ENCODE measurements at places on chromosomes 3 and 15. TPM values are rescaled to one million over a fixed set of nuclear protein-coding genes. Genes with fewer than 3 reads are reported as not detected.

Gene FMN1
- total RNA-seq, result 0.07 TPM

Gene GRK7
- total RNA-seq, result 0.07 TPM

Gene CELSR3
- total RNA-seq, result 17.8 TPM

Gene KY
- not detected for total RNA-seq

Gene EXD1
- total RNA-seq, result not detected

Gene LRRIQ4
- not detected for total RNA-seq

Gene TEX9
- 0.79 TPM for total RNA-seq

Gene DNAH12
- not detected for total RNA-seq

Gene EBLN2
- 5.0 TPM for total RNA-seq

Gene TOP2B
- total RNA-seq, result 165 TPM

DNA sequence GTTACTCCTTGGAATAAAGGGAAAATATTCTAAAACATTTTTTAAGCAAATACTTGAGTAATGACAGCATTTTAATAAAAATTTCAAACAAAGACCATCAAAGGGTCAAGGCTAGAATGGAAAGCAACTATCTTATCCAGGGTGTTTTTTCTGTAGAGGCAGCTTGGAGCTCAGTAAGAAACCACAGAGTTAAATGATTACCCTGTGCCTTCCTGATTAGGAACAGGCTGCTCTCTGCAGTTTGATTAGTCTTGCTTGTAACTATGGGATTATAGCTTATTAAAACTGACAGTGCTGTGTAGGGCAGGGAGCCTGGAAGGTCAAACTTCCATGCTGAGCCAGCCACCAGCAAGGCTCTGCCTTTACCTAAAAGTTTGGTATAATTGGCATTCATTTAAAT lies 33.1 kb downstream of the QTRT2 start:
- H3K27ac ChIP-seq, result no peak overlapping the region
- H3K36me3 ChIP-seq, result peaks cover 32% of the 10 kb centered on the region
- no peak for DNase-seq

GRCh38 chr3:85303156-85303555 lies 344.4 kb downstream of the CADM2 start:
- no peaks in the 10 kb centered on the region for H3K36me3 ChIP-seq
- no peaks in the 10 kb centered on the region for H3K27me3 ChIP-seq
- H3K27ac ChIP-seq, result no peak overlapping the region
- no peak for DNase-seq
- H3K4me1 ChIP-seq, result no peaks in the 10 kb centered on the region

GRCh38 chr15:101526890-101527289 lies 37.4 kb upstream of the PCSK6 start:
- no peaks in the 10 kb centered on the region for H3K4me1 ChIP-seq
- no peaks in the 10 kb centered on the region for H3K36me3 ChIP-seq
- H3K4me3 ChIP-seq, result no peak overlapping the region
- H3K27me3 ChIP-seq, result peaks cover 3% of the 10 kb centered on the region
- DNase-seq, result no peak

- H3K27ac ChIP-seq, result no peak overlapping the region
- H3K4me1 ChIP-seq, result no peaks in the 10 kb centered on the region
- DNase-seq, result no peak
Observed at GRCh38 chr15:83290236-83290635, 5.8 kb upstream of the BNC1 start.

DNA sequence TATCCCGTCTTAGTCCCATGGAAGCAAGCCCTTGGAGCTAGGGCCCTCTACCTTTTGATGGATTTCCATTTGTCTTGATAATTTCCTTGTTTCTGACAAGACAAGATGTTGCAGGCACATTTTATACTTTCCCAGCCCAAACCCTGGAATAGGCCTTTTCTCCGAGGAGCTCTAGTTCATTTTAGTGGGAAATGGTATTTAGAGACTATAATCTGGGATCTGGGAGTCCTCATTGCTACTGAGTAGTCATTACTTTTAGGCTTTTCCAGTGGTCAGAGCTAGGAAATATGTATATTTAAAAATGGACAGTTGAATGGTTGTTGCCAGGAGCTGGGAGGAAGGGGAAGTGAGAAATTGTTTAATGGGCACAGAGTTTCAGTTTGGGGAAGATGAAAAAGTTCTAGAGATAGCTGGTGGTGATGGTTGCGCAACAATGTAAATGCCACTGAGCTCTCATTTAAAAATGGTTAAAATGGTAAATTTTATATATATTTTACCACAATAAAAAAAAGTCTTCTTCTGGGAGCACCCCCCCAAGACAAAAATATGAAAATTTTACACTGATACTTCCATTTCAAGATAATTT lies 31.6 kb downstream of the MLH1 start:
- no peak overlapping the region for H3K4me3 ChIP-seq
- no peaks in the 10 kb centered on the region for H3K27me3 ChIP-seq
- no peak overlapping the region for H3K27ac ChIP-seq
- no peak for DNase-seq
- H3K4me1 ChIP-seq, result peaks cover 7% of the 10 kb centered on the region

GRCh38 chr3:148903022-148903442 lies 37.9 kb downstream of the CPA3 start:
- H3K27me3 ChIP-seq, result peaks cover 15% of the 10 kb centered on the region
- H3K4me3 ChIP-seq, result no peak overlapping the region
- H3K4me1 ChIP-seq, result no peaks in the 10 kb centered on the region
- no peak for DNase-seq
- H3K36me3 ChIP-seq, result no peaks in the 10 kb centered on the region
- H3K27ac ChIP-seq, result no peak overlapping the region

DNA sequence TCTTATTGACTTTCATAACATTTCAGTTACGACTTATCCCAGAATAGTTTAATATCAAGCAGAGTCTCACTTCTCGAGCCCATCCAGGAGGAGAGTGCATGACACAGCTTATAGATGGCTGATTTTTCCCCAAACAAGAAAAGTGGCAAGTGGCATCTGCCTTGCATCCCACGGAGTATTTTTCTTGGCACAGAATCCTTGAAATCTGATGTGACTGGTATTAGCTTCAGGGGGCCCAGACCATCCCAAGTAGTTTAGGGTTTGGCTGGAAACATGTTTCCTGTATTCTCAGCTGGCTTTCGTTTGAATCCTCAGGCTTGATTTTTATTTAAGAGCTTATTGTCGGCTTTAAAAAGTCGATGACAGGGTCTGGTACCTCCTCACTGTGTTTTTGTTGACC lies 20.7 kb upstream of the FBXL22 start:
- no peaks in the 10 kb centered on the region for H3K27me3 ChIP-seq
- peaks cover 31% of the 10 kb centered on the region for H3K36me3 ChIP-seq
- peaks cover 6% of the 10 kb centered on the region for H3K4me1 ChIP-seq
- no peak for DNase-seq
- no peak overlapping the region for H3K4me3 ChIP-seq
- no peak overlapping the region for H3K27ac ChIP-seq

- H3K4me1 ChIP-seq, result peaks cover 23% of the 10 kb centered on the region
- H3K36me3 ChIP-seq, result peaks cover 3% of the 10 kb centered on the region
- DNase-seq, result no peak
Observed at GRCh38 chr15:84913360-84913723, 28.9 kb downstream of the SLC28A1 start.

GRCh38 chr15:62631076-62631724 lies 411.3 kb upstream of the TPM1 start:
- H3K27ac ChIP-seq, result no peak overlapping the region
- no peaks in the 10 kb centered on the region for H3K36me3 ChIP-seq
- H3K27me3 ChIP-seq, result peaks cover 3% of the 10 kb centered on the region

DNA sequence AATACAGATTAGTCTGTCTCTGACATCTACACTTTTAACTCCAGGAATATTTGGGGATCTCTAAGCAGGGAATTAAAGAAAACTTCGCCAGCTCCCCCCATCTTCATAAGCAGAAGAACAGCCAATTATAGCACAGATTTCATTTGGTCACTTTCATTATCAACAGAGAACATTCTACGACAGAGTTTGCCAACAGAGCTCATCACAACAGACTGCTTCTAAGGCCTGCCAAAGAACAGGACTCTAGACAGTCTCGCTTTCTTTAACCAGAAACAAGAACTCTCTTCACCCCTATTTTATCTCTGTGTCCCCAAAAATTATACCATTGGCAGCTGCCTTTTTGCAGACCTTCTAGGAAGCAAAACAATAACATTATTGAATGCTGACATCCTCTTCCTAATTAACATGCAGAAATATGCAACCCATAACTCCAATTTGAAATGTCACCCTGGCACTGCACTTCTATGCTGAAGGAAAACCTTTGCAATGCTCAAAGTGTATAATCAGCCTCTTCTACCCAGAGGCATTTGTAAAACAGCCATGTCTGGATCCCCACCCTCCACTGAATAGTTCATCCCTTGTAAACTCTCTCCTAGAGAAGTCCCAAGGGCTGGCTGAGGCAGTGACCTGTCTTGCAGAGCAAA lies 552.8 kb downstream of the MAGI1 start:
- no peak overlapping the region for H3K4me3 ChIP-seq
- no peaks in the 10 kb centered on the region for H3K36me3 ChIP-seq
- H3K4me1 ChIP-seq, result no peaks in the 10 kb centered on the region

- H3K36me3 ChIP-seq, result peaks cover 22% of the 10 kb centered on the region
- H3K27me3 ChIP-seq, result no peaks in the 10 kb centered on the region
- peak overlapping the region; percentile 98 for H3K27ac ChIP-seq
- H3K4me1 ChIP-seq, result peaks cover 36% of the 10 kb centered on the region
Observed at GRCh38 chr3:49674497-49674983, 389 bp downstream of the APEH start.

GRCh38 chr15:82856397-82857170 lies 47.2 kb downstream of the WHAMM start:
- H3K4me1 ChIP-seq, result peaks cover 8% of the 10 kb centered on the region
- no peaks in the 10 kb centered on the region for H3K36me3 ChIP-seq
- no peaks in the 10 kb centered on the region for H3K27me3 ChIP-seq
- no peak overlapping the region for H3K4me3 ChIP-seq

GRCh38 chr15:100112061-100112420 lies 229.7 kb downstream of the ADAMTS17 start:
- peak overlapping the region; percentile 98 for H3K27ac ChIP-seq
- H3K27me3 ChIP-seq, result no peaks in the 10 kb centered on the region
- no peak for DNase-seq
- H3K4me3 ChIP-seq, result no peak overlapping the region
- H3K36me3 ChIP-seq, result no peaks in the 10 kb centered on the region
- H3K4me1 ChIP-seq, result peaks cover 36% of the 10 kb centered on the region

DNA sequence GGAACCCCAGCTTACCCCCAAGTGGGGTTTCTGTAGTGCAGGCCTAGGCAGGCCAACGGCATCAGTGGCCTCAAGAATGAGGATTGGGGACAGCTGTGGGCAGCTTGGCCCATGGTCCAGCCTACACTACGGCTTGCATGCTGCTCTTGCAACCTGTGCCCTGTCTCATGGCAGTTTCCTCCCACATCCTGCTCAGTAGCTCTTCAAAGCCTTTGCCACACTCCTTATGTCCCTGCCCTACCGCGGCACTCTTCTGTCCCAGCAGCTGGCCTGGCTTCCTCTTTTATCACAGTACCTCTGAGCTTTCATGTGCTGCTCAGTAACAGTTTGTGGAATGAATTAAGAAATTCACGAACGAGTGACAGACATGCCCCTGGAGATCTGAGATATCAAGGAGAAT lies 431.0 kb downstream of the EPHB1 start:
- H3K27ac ChIP-seq, result no peak overlapping the region
- H3K4me1 ChIP-seq, result no peaks in the 10 kb centered on the region
- no peaks in the 10 kb centered on the region for H3K27me3 ChIP-seq
- DNase-seq, result no peak

- H3K27me3 ChIP-seq, result no peaks in the 10 kb centered on the region
- no peak for DNase-seq
- H3K4me3 ChIP-seq, result no peak overlapping the region
- no peaks in the 10 kb centered on the region for H3K36me3 ChIP-seq
- H3K27ac ChIP-seq, result no peak overlapping the region
Observed at GRCh38 chr3:110859336-110859735, 212.3 kb upstream of the NECTIN3 start.

GRCh38 chr3:182937293-182938051 lies 42.9 kb downstream of the DCUN1D1 start:
- H3K4me1 ChIP-seq, result peaks cover 25% of the 10 kb centered on the region
- H3K27ac ChIP-seq, result no peak overlapping the region
- H3K4me3 ChIP-seq, result no peak overlapping the region
- no peak for DNase-seq

DNA sequence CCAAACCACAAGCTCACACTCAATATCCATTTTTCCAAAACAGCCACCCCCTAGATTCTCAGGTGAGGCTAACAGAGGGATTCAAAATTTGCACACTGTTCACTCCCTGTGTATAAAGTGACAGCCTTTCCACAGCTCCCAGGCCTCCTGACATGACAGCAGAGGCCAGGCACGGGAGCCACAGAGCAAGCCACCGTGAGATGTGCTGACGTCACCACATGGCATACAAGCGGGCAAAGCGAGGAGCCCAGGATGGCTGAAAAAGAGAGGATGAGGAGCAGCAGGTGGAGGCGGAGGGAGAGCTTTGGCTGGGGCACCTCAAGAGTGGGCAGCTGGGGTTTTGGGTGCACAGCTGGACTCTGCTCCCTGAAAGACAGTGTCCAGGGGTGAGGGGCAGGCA lies 27.1 kb downstream of the EHD4 start:
- peaks cover 10% of the 10 kb centered on the region for H3K4me1 ChIP-seq
- H3K27me3 ChIP-seq, result no peaks in the 10 kb centered on the region
- no peak for DNase-seq
